ENCODE measurements at places on chromosomes 1 and 21.
A peak's percentile ranks its signal among the peaks of the same experiment; 100 is the strongest.

GRCh38 chr21:34504595-34504994 lies 7.4 kb downstream of the KCNE1 start:
- DNase-seq = no peak

- DNase-seq = peak; percentile 25
Measured at GRCh38 chr1:81801651-81802456, 1.1 kb downstream of the ADGRL2 start.

GRCh38 chr1:40563266-40563665 lies 31.8 kb downstream of the ZNF684 start:
- DNase-seq = no peak

DNA sequence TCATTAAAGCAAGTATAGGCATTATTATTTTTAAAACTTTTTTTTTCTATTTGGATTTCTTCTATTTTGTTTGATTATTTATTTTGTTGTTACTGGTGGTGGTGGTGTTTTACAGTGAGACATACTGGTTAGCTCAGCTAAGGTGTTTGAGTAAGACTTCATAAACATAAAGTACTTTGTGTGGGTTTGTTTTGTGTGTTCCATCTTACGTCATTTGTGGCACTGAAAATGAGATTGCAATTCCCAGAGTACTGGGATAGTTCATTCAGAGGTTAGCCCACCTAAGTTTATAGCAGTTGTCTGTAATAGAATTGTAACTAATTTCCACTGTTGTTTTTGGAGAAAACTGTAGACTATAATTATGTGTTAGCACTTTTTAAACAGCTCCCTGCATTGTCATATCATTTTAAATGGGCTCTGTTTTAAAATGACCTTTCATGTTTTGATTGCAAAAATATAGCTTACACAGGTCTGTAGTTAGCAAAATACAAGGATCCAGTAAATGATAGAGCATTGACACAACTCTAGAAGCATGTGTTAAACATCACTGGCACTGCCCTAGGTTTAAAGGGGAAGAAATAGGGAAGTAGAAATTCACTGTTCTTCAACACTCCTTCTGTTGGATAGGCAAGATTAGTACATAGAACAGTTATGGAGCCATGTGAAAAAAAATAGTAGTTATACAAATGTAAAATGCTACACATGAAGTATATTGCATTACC lies 171.7 kb downstream of the NFIA start:
- DNase-seq = no peak

DNA sequence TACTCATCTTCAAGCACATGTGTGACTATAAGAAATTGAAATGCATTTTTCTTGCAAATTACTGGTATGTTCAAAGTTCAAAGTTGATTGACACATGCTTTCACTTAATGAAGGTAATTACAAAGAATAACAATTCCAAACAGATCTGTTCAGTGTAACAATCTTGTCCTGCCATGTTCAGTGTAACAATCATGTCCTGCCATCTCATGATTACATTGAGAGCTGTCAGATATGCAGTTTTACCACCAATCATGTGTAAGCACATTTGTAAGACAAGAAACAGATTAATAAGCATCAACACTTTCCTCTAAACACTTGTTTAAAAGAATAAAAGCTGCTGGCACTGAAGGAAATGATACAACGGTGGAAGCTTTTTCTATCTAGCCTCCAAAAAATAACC lies 80.3 kb upstream of the ZNF281 start:
- no peak for DNase-seq

- no peak for DNase-seq
Measured at GRCh38 chr1:119143706-119144105, 3.3 kb upstream of the WARS2 start.

- no peak for DNase-seq
Measured at GRCh38 chr1:28046716-28047115, 41.7 kb downstream of the EYA3 start.

DNA sequence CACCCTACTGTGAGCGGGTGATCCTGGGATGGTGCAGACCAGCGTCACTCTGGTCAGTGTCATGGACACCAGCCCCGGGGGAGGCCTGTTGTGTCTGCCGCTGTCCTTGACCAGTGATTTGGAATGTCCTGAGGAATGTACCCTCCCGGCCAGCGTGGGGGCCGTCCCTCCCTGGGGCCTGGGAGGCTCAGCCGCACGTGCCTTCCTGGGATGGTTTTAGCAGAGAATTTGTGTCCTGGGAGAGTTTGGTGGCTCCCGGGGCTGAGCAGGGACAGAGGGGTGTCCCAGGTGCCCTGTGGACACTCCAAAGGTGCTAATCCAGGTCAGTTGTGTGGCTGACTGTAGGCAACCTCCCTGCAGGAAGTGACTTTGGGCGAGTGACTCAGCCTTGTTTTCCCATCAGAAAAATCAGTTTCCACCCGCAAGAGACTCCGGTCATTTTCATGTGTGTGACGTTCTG lies 6.2 kb downstream of the ARHGEF16 start:
- DNase-seq = no peak

- DNase-seq = no peak
Measured at GRCh38 chr1:50969611-50970508, at the start of gene CDKN2C. CDKN2C (plus strand) TSS chr1:50970245; CDS start chr1:50970369, 124 bp downstream.

DNA sequence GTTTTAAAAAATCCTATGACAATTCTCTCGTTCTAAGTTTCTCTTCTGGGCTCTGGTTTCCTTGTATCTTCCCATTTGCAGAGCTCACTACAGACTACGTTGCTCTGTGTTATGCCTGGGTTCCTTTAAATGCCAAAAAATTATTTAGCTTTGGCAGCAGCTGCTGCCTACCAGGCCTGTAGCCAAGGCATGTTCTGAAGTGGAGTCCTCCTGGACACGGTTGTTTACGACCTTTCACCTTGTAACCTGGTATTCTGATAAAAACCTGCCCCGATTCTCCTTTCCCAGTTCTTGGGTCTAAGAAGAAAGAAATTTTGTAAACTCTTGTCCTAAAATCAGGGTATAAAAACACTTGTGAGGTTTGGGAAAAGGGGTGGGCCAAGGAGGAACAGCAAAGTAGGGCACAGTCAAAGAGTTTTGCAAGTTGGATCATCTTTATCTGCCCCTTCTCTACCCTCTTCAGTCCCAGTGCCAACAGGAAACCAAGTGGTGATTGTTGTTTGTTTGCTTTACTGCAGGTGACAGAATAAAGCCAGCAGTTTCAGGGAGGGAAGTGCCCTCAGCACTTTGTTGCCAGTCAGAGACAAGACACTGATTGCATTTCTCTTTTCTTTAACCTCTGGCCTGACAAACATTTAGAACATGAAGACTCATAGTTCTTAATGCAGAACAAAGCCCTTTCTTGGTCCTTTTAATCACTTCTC lies 3.1 kb upstream of the TXNIP start:
- DNase-seq = no peak

GRCh38 chr1:37954316-37954971 lies 7.6 kb upstream of the INPP5B start:
- DNase-seq = no peak

GRCh38 chr1:205257735-205258134 lies 30.0 kb downstream of the TMCC2 start:
- DNase-seq = no peak

- DNase-seq = no peak
Measured at GRCh38 chr1:55503663-55504305, 288.6 kb upstream of the USP24 start.

DNA sequence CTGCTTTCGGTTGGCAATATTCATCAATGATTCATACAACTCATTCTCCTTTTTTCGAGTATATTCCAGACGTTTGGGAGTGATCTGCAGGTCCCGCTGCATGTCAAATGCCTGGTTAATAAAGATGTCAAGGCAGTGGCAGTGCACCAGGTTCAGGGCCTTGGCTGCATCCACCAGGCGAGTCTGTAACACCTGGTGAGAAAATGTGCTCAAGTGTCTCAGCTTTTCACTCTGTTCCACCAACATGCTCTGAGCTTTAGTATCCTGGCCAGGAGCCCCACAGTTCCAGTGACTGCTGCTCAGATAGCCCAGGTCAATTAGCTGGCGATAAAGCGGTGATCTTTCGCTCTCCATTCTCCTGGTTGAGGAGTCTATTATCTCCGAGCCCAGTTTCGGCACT lies 42.3 kb downstream of the DSTYK start:
- DNase-seq = no peak

- no peak for DNase-seq
Measured at GRCh38 chr1:86865973-86866637, 47.8 kb downstream of the SELENOF start.

GRCh38 chr1:204989266-204990058 lies 53.5 kb upstream of the CNTN2 start:
- peak; percentile 80 for DNase-seq

DNA sequence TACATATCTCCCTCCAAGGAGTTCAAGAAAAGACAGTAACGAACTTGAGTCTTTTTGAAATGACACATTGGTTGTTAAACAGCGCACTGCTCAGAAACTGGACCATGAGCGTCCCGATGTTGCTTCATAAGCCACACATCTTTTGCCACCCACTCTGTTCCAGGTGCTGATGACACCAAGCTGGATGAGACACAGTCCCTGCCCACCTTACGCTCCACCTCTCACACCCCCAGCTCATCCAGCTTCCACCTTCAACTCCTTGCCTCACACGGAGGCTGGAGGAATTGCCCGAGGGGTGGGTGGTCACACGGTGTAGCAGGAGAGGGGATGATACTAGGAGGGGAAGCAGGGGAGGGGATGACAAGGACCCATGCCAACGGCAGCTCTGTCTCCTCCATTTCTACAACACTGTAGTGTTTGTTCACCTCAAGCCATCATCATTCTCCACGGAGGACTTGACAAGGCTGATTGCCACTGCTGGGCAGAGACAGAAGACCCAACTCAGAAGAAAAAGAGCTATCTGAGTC lies 148.5 kb upstream of the TNR start:
- no peak for DNase-seq

DNA sequence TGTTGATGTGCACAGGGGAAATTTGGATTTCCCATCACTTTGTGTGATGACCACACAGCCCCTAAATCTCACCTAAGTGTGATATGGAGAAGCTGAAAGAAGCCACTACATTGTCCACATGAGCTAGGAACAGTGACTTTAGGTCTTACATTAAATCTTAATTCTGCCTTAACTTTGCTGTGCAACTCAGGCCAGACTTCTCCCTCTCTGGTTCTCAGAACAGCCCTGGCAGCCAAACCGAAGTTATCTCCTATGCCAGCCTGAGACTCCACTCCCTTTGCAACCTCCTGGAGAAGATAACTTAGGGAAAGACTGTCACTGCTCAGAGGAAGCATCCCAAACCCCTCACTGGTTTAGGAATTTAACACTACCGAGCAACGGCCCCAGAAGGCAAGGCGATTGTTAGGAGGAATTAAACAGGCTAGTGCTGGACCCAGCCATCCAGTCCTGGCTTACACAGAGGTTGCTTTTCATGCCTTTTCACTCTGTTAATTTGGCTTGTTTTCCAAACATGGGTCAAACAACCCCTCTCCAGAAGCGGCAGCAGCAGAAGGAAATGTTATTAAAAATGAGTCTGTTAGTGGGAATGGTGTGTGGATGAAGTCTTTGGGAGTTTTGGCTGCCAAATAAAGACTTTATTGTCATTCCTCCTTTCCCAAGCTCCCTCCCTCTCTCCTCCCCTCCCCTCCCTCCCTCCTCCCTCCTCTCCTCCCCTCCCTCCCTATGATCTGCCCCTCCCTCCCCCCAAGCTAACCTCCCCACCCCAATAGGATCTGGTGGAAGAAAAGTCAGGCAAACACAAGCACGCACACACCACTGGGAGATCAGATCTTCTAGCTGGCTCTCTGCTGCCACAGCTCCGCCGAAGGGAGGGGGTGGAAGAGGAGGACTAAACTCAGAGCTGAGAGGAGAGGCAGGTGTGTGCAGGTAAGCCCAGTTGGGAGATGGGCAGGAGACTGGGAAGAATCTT lies at the start of gene PRELP:
Gene PRELP, plus strand, starts transcription at position 795 of the 970 bp plus-strand sequence. CDS start 7,379 bp downstream, outside the sequence.
- DNase-seq = peak; percentile 63

DNA sequence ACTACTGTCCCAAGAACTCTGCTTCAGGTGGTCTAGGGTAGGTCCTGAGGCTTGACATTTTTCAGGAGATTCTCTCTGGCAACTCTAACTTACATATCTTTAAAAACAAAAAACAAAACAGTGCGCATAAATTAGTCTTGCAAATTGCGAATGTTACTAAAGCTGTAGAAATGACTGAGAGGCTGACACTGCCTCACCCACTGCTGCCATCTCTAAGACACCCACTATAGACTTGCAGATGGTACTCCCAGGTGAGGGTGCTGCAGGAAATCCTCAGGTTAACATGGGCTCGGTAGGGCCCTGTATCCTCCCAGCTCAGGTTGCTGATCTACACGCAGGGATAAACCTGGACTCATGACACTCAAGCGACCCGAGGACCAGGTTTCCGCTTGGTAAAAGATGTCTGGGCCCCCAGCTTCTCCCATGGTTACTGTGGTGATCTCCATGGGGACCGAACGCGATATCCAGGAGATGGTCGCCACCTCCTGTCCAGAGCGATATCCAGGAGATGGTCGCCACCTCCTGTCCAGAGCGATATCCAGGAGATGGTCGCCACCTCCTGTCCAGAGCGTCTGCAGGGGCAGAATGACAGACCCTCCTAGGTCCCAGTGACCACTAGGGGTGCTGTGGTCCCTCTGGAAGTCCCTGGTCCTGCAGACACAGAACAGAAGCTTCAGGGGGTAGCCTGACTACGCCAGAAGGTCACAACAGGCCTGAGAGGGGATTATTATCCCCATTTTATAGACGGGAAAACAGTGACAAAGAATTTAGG lies 16.2 kb upstream of the LY9 start:
- peak; percentile 76 for DNase-seq

DNA sequence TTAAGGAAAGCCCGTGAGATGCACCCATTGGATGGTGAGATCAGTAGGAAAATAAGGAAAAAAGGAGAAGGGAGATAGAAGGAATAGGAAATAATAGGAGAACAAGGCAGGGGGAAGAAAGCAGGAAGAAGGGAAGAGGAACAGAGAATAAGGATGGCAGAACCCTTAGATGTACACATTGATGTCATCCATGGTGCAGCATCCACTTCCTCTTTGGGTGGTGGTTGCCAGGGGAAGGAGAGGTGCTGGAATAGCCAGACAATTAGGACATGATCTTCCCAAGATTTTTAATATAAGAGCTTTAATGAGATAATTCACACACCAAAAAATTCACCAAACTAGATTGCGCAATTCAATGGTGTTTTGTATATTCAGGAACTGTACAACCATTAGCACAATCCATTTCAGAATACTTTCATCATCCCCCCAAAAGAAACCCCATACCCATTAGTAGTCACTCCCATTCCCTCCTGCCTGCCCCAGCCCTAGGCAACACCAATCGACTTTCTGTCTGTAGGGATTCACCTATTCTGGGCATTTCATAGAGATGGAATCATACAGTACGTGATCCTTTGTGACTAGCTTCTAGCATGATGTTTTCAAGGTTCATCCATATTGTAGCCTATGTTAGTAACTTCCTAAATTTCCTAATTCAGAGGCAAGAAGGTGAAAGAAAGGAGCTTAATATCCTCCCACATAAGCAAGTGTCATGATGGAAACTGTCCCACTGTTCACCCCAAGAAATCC lies 121.4 kb downstream of the PLXNA2 start:
- no peak for DNase-seq

- DNase-seq = no peak
Measured at GRCh38 chr21:31201548-31201947, 142.5 kb downstream of the TIAM1 start.

DNA sequence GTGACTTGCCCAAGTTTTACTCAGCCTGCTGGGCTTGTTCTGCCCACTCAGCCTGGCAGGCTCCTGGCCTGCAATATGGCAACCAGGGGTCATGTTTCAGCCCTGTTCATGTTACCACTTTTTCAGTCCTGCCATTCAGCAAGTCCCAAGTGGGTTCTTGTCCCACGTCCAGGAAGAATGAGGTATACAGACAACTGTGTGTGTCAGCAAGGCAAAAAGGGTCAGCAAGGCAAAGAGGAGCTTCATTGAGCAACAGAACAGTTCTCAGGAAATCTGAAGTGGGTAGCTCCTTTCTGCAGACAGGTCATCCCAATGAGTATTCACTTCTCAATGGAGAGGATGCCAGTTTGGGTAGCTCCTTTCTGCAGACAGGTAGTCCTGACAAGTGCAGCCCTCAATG lies 1233.3 kb upstream of the B3GALT2 start:
- DNase-seq = no peak

Data from NT2/D1 (cell line).